ENCODE measurements at places on chromosomes 2 and 18.
A peak's percentile ranks its signal among the peaks of the same experiment; 100 is the strongest.

DNA sequence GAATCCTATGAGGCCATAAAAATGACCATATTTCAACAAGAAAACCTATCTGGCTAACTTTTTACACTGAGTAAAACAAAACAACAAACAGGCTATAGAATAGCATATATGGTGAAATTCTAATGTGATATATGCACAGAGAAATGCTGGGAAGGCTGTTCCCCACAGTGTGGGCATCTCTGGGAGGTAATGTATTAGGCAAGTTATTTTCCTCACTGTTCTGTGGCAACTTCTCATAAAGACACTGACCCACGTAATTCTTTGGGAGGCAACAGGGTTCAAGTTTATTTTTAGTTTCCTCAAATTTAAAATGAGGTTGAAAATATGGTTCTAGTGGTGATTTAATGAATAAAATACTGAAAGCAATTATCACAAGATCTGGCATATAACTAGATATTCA is 46.7 kb downstream of the RNU4ATAC start:
- no peak for DNase-seq

GRCh38 chr18:12001421-12001820 is 20.1 kb downstream of the IMPA2 start:
- DNase-seq, result no peak

GRCh38 chr2:241014764-241015163 is 16.3 kb downstream of the SNED1 start:
- no peak for DNase-seq

DNA sequence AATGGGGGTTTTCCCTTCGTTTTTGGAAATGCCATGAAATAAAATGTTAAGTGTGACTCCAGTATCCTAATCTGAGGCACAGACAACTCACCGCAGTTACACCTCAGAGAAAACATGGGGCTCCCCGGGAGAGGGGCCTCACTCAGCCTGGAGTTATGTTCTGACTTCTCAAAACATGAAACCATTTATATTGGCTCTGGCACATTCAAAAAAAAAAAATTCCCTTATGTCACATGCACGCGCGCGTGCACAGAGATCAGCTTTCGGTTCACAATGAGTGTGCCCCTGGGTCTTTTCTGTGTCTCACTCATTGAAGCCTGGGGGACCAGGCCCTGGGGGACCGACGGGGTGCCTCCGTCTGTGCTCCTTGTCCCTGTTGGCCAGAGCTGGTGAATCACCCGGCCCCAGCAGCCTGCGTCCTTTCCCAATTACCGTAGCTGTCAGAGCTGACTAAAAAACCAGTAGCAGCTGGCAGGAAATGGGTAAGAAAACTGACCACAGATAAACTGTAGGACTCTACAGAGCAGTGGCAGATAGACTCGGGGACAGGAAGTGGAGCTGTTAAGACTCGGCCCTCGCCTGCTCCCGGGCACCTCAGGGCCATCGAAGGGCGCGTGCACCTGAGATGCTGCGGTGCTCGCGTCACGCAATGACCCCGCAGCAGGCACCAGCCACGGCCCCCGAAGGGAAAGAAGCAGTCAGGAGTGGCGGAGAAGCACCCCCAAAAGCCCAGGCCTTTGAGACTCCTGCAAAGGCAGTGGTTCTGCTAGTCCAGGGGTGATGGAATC is 138.3 kb upstream of the ID2 start:
- no peak for DNase-seq

GRCh38 chr18:6732952-6733351 is 3.4 kb downstream of the ARHGAP28 start:
- no peak for DNase-seq

- DNase-seq, result no peak
Observed at GRCh38 chr2:42470706-42471105, 23.1 kb downstream of the KCNG3 start.

DNA sequence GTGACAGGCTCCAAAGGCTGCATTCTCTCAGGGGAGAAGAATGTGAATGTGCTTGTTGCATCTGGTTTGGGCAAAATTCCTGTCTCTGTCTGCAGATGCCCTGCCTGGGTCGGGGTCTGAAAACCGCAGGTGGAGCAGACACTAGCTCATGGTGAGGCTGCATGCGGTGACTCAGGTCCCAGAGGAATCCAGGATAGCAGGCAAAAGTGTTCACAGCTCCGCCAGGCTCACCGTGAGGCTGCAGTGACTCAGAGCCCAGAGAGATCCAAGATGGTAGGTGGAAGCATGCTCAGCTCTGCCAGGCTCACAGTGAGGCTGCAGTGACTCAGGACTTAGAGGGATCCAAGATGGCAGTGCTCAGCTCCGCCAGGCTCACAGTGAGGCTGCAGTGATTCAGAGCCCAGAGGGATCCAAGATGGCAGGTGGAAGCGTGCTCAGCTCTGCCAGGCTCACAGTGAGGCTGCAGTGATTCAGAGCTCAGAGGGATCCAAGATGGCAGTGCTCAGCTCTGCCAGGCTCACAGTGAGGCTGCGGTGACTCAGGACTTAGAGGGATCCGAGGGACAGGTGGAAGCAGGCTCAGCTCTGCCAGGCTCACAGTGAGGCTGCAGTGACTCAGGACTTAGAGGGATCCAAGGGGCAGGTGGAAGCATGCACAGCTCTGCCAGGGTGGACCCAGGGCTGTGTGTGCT is 200.5 kb downstream of the ACKR3 start:
- no peak for DNase-seq

DNA sequence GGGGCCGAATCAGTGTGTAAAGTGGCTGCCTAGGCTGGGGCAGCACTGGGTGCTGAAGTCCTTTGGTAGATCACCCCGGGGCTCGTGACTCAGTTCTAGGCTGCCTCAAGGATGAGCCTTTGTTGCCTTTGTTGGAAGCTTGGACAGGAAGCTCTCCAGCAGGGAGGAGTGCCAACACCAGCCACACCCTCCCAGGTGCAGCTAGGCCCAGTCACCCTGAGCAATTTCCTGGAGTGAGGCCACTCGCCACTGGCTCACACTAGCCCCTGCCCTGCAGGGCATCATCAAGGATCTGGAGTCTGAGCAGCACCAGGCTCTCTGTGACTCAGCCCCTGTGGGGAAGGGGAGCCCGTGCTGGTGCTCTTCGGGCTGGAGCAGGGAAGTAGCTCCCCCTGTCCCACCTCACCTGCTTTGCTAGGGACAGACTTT is 6.7 kb upstream of the SDC1 start:
- no peak for DNase-seq

- no peak for DNase-seq
Observed at GRCh38 chr18:3773303-3773702, 323.3 kb downstream of the TGIF1 start.

DNA sequence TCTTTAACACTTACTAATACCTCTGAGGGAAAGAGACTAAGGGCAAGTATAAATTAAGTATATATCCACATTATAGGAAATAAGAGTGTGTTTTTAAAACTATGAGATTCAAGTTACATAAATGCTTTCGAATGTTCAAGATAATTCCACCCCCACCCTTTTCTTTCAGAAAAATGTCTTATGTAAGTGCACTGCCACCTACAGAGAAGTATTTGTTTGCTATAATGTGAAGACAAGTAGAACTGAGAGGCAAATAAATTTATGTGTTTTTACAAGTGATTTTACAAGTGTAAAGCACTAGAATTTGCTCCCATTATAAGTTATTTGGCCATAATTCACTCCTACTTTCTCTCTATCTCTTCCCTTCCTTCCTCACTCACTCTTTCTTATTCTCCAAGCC is 99.9 kb upstream of the CRACDL start:
- DNase-seq, result no peak

DNA sequence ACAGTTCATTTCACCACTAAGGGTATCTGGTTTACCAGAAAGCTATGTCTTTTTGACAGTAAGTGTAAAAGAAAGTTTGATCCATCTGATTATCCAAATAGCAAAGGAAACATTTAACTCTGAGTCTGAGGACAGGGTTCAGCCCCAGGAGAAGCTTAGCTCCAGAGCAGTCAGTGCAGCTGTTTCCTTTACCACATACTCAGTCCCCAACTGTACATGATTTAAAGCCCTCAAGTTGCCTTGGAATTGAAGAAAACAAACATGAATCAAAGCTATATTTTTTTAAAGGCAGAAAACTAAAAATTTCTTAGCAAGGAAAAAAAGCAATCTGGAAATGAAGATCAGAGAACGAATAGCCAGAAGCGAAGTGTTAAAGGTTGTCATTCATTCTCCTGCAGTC is 746.0 kb downstream of the METTL4 start:
- no peak for DNase-seq

- no peak for DNase-seq
Observed at GRCh38 chr2:111703759-111704158, 180.2 kb downstream of the ANAPC1 start.

GRCh38 chr2:72361521-72361920 is 213.9 kb upstream of the CYP26B1 start:
- no peak for DNase-seq

- DNase-seq, result no peak
Observed at GRCh38 chr2:227464361-227464760, 7.6 kb upstream of the AGFG1 start.

GRCh38 chr2:47373747-47374146 is 29.2 kb upstream of the MSH2 start:
- peak; percentile 16 for DNase-seq

DNA sequence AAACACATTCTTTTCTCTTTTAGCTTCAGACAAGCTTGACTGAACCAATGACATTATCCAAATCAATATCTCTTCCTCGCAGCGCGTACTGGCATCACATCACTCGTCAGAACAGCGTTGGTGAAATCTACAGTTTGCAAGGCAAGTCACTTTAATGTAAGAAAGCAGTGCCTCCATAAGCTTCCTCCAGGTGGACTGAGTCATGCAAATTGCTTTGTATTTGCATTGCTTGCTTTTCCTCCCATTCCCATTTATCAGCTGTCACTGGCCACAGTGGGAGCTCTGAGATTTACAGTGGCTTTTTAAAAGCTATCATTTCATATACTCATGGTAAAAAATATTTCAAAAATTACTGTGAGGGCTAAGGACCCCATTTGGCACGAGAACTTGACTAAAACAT is 189.9 kb downstream of the CD226 start:
- DNase-seq, result no peak

DNA sequence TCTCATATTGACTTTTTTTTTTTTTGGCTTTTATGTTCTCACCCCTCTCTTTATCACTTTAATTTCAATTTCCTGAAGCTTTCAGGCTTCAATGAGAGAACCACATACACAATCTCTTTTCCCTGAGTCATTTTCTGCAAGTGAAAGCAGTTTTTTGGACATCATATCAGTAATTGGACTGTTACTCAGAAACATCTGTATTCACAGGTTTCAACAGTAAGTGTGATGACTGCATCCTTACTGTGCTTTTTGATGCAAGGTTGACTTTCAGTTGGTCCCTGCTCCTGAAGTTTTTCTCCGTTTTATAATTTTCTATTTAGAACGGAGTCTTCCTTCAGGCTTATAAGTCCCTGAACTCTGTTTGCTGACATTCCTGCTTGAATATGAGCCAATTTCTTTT is 70.5 kb upstream of the CCBE1 start:
- DNase-seq, result no peak

DNA sequence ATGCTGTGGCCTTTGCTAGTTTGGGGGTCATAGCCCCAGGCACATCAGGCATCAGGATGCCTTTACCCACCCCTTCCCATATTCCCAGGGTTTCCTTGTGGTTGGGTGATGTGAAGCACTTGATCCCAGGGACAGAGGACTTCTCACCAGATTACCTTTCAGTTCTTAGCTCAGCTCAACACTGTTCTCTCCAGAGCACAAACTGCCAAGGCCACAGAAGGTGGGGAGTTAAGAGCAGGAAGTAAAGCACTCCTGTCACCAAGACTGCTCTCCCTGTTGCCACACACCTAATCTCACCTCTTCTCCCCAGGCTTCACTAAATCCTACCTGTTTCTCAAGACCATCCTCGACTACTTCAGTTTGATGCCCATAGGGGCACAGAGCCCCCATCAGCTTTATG is 25.9 kb downstream of the FHOD3 start:
- DNase-seq, result no peak

GRCh38 chr2:238239863-238240756 is at the start of gene HES6:
Gene HES6 (minus strand): TSS chr2:238240038. CDS start chr2:238239905, 133 bp downstream.
- peak; percentile 84 for DNase-seq

GRCh38 chr2:26723991-26724750 is 31.6 kb downstream of the KCNK3 start:
- no peak for DNase-seq

DNA sequence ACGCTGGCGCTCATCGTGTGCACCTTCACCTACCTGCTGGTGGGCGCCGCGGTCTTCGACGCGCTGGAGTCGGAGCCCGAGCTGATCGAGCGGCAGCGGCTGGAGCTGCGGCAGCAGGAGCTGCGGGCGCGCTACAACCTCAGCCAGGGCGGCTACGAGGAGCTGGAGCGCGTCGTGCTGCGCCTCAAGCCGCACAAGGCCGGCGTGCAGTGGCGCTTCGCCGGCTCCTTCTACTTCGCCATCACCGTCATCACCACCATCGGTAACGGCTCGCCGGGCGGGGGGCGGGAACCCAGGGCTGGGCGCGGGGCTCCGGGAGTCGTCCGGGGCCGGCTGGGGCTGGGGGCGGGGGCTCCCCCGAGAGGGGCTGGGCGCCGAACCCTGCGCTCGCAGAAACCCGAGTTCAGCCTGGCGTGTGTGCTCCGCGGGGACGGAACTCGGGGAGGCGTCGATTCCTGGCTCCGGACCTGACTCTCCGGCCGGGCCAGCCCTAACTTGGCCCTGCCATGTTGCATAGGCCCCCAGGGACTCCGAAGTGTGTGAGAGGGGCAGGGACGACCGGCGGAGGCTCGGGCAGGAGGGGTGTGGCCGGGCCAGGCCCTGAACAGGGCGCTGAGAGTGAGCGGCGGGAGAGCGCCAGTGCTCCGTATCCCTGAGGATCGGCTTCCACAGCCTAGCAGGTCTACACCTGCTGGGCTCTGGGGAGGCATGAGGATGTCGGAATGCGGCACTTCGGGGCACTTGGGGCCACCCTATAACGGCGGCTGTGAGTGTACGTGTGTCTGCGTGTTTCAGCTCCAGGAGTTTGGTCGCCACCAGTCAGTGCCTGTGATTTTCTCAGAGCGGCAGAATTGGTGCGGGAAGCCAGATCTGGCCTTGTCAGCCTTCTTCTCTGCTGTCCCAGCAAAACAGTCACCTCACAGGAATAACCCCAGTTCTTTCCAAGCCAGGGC is 651 bp downstream of the KCNK3 start:
- DNase-seq, result no peak

DNA sequence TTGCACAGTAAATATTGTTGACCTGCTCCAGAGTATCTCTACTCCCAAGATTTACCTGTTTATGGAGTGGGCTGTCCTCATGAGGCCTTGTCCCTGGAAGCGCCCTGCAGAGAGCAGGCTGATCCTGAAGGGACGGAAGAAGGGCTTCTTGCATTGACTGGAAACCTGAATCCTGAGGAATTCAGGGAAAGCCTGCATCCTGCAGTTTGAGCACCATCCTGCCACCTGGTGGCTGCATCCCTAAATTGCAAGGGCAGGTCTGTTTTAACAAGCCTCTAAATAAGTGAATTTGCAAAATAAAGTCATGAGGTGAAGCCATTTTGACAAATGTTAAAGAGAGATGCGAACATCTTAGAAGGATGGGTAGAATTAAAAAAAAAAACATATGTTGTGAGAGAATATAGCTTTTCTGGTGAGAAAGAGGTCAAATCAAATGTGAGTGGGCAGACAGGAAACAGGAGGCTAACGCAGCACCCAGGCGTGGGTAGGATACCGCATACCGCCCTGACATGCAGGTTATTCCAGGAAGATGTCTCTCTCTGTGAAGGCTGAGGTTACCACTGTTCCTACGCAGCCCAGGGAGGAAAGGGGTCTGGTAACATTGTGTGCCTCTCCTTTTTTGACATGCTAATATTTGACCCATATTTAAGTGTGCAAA is 754.9 kb downstream of the RNF144A start:
- DNase-seq, result peak; percentile 68

Measured in neural crest cell (in vitro differentiated cells).